Daoy (cell line): ENCODE measurements at places on chromosomes 13 and 19. TPM values are rescaled to one million over a fixed set of nuclear protein-coding genes. Genes with fewer than 3 reads are reported as not detected.

- peak; percentile 38 for DNase-seq
These were observed 26.8 kb upstream of the MTIF3 start for GRCh38 chr13:27476943-27477703.

DNA sequence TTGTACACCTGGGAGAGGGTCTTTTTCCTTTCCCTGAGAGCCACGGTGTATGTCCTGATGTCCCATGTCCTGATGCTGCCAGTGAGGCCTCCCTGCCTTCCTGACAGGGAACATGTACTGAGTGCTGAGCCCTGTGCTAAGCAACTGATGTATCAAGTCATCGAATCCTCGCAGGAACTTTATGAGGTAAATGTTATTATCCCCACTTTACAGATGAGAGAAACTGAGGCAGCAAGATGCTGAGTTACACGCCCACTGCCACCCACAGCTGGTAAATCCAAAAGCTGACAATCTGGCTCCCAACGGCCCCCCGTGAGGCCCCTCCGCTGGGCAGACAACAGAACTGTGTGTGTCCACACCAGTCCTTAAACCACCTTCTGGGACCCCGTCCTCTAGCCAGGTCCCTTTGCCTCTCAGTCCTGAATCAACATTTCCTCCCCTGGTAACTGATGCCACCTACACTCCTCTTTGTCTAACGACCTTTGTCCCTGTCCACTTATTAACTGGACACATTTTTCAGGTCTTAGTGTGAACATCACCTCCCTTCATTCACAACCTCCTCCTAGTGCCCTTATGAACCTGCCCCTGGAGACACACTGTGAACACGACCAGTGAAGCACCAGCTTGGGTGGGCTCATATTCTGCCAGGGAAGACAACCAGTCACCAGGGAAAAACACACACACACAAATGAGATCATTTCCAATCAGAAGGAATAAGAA is 5.4 kb upstream of the VSIG10L start:
- no peak for DNase-seq

Gene SBK2
- total RNA-seq = not detected in 2 replicates

Gene SELENOV
- 0.57 and 6.3 TPM in 2 replicates for total RNA-seq

GRCh38 chr19:32717496-32717895 is 2.1 kb upstream of the TDRD12 start:
- no peak for DNase-seq

DNA sequence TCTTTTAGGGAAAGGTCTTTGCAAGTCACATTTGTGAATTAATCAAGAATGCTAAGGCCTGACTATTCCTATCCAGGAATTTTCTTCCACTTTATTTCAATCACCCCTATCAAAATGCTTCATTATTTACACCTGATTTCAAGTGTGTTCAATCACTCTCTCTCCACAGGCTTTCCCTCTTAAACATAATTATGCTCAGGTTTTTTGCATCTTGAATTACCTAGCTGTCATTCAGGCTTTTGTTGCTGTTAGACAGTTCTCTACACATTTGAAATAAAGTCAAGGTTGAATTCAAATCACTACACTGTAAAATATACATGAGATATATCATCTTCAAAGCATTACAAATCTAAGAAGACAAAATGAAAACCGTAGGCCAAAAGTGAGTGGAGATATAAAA is 941.3 kb upstream of the SLITRK1 start:
- no peak for DNase-seq

DNA sequence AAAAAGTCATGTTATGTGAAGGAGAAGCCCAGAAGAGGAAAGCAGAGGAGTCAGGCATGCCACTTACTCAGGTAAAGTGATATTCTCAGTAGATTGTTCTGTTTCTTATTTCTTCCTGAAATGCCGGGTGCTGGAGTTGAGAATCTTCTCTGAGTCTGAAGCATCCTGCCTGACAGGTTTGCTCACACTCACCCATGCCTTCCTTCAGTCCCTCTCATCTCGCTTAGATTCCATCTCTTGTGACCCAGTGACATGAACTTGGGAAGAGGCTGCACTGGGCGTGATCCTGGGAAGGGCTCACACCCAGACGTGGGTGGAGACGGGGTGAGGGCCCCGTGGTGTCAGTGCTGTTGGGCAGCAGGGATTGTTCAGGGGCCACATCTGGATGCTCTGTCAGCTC is 8.1 kb downstream of the ZNF766 start:
- no peak for DNase-seq

Gene CCL25
- total RNA-seq = not detected in 2 replicates

Gene PTGIR
- total RNA-seq = 0.12 and 0.34 TPM in 2 replicates

- DNase-seq = no peak
These were observed 3.0 kb downstream of the DZIP1 start for GRCh38 chr13:95641291-95642027.

GRCh38 chr13:54004026-54004699 is 975.5 kb downstream of the OLFM4 start:
- no peak for DNase-seq

DNA sequence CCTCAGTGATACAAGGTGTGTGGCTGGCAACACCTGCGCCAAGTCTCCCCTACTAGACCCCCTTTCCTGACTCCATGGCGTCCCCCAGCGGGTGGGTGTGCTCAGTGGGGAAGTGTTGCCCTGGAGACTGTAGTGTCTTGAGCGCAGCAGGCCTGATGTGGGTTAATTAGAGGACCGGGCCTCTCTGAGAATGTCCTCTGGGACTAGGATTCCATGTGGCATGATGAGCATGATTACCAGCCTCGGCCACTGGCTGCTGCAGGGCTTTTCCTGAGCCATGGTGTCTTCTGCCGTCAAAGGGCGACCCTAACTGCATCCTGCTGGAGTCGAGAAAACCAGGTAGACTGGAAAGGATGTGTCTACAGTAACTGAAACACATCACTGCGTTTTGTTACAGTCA is 28.1 kb downstream of the MICOS13 start:
- no peak for DNase-seq

Gene KCTD12
- 4.2 and 5.0 TPM in 2 replicates for total RNA-seq

GRCh38 chr13:41065078-41065477 is 3.8 kb downstream of the WBP4 start:
- no peak for DNase-seq

Gene UBE2L5
- not detected in 2 replicates for total RNA-seq

Gene ERVK3-1
- 125 and 149 TPM in 2 replicates for total RNA-seq

DNA sequence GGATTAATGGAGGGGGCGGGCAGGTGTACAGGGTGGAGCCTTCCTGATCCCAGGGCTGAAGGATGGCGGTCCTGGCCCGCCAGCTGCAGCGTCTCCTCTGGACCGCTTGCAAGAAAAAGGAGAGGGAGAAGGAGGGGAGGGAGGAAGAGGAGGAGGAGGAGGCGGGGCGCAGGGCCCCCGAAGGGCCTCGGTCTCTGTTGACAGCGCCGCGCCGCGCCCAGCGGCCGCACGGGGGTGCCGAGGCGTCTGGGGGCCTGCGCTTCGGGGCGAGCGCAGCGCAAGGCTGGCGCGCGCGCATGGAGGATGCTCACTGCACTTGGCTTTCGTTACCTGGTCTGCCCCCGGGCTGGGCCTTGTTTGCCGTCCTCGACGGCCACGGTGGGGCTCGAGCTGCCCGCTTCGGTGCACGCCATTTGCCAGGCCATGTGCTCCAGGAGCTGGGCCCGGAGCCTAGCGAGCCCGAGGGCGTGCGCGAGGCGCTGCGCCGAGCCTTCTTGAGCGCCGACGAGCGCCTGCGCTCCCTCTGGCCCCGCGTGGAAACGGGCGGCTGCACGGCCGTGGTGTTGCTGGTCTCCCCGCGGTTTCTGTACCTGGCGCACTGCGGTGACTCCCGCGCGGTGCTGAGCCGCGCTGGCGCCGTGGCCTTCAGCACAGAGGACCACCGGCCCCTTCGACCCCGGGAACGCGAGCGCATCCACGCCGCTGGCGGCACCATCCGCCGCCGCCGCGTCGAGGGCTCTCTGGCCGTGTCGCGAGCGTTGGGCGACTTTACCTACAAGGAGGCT is at the start of gene PPM1N:
Gene PPM1N, plus strand, starts transcription at position 33 of the 785 bp plus-strand sequence. Its CDS starts 30 bp downstream, at position 63.
- DNase-seq = peak; percentile 62

GRCh38 chr19:56670961-56671612 is 470 bp downstream of the ZNF835 start:
- no peak for DNase-seq

GRCh38 chr13:77391475-77391874 is 64.6 kb upstream of the MYCBP2 start:
- DNase-seq = no peak

GRCh38 chr19:617551-618246 is 15.6 kb downstream of the POLRMT start:
- DNase-seq = no peak

- DNase-seq = no peak
These were observed 554.5 kb downstream of the PCDH9 start for GRCh38 chr13:66675620-66676019.

GRCh38 chr13:28245465-28245864 is 107.1 kb downstream of the PAN3 start:
- DNase-seq = no peak

DNA sequence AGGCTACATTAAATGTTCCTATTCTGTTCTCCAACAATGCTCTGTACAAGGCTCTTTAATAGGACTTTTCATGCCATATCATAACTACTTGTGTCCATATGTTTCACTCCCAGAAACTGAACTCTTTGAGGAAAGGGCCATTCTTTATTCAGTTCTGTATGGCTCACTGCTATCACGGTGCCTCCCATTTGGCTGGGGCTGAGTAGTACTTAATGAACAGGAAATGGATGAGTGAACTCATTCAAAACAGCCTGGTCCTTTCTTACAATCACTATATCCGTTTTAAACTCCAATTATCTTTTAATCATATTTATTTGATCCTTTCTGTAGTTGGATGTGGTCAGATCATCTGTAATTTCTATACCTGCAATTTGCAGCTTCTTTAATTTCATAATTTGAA is 410.6 kb downstream of the TBC1D4 start:
- no peak for DNase-seq

DNA sequence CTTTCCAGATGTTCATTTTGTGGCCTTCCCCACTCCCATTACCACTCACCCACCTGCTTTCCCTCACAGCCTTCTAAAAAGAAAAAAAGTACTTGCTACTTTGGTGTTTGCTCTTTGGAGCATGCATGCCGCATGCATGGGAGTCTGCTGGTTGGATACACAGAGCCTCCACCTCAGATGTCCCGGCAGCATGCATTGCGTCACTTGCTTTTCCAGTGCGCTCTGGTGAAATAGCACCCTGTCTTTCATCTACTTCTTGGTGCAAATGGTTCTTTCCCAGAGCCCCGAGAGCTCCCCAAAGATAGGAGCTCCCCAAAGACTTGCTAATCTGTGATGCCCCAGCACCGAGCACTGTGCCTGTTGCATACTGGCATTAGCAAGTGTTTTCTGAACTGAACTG is 333.2 kb upstream of the ZNF507 start:
- DNase-seq = no peak

Gene IL4I1
- 9.1 and 9.3 TPM in 2 replicates for total RNA-seq

- DNase-seq = peak; percentile 83
These were observed 54.0 kb downstream of the GNG7 start for GRCh38 chr19:2648528-2648937.

DNA sequence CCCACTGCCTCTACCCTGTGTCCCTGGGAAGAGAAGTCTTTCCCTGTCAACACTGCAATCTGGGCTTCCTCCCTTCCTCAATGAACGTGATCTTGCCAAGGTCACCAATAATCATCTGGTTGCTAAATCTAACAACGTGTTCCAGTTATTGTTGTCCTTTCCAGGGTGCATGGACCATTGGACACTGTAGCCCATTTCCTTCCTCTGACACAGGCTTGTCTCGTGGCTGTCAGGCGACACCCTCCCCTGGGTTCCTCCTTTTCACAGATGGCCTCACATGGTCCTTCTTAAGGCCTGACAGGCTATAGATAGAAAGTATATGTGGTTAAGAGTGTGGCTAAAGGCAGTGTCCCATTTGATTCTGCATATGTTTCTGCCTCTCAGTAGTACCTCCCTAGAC is 67.7 kb upstream of the STARD13 start:
- no peak for DNase-seq

DNA sequence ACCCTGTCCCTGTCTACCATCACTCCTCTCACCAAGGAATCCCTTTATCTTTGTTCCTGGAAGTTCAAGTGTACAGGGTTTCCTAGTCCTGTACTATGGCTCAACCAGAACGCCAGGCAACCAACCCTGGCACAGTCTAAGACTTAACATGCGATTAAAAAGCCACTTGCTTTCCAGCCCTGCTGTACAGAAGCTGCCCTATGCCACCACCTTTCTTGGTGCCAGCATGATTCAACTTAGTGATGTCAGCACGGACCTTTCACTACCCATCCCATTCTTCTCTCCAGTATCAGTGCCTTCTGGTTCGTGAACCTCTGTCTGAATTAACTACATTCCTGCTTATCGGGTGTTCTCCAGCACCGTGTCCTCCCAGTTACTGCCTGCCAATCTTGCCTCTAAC is 151.1 kb downstream of the KLF12 start:
- no peak for DNase-seq

- DNase-seq = peak; percentile 21
These were observed 21.1 kb downstream of the KBTBD6 start for GRCh38 chr13:41111454-41111853.

- DNase-seq = no peak
These were observed 4.4 kb downstream of the ZNF211 start for GRCh38 chr19:57637379-57637778.

Gene PCDH8
- 1.3 TPM in 1 of 2 replicates, not detected in the other for total RNA-seq

GRCh38 chr13:39100996-39101738 is 62.9 kb downstream of the NHLRC3 start:
- DNase-seq = no peak

Gene ODAD3
- not detected in 2 replicates for total RNA-seq

- DNase-seq = no peak
These were observed 105.0 kb downstream of the STK24 start for GRCh38 chr13:98471934-98472333.

Gene NLRP7
- not detected in 2 replicates for total RNA-seq

- no peak for DNase-seq
These were observed 166.4 kb downstream of the TEX29 start for GRCh38 chr13:111486801-111487200.

Gene GPR183
- 0.06 TPM in 1 of 2 replicates, not detected in the other for total RNA-seq

DNA sequence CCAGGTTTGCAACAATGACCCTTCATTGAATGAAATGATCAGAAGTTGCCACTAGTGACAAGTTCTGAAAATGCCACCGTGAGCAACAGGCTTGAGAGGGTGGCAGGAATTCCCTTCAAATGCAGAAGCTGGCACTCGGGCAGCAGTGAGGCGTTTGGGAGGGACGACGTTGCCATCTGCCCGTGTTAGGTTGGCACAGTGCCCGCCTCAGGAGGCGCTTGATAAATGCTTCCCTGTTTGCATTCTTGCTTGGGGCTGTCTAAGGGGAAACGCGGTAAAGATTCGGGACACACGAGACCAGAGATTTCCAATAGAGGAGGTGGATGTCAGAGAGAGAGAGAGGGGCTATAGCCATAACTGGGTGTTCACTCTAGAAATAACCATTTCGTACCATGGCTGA is 101.9 kb downstream of the TEX29 start:
- no peak for DNase-seq

Gene ZNF285
- total RNA-seq = 1.9 and 3.0 TPM in 2 replicates
